Left ventricle myocardium superior (tissue), 1 donor: ENCODE measurements at places on chromosomes 11 and 22.

DNA sequence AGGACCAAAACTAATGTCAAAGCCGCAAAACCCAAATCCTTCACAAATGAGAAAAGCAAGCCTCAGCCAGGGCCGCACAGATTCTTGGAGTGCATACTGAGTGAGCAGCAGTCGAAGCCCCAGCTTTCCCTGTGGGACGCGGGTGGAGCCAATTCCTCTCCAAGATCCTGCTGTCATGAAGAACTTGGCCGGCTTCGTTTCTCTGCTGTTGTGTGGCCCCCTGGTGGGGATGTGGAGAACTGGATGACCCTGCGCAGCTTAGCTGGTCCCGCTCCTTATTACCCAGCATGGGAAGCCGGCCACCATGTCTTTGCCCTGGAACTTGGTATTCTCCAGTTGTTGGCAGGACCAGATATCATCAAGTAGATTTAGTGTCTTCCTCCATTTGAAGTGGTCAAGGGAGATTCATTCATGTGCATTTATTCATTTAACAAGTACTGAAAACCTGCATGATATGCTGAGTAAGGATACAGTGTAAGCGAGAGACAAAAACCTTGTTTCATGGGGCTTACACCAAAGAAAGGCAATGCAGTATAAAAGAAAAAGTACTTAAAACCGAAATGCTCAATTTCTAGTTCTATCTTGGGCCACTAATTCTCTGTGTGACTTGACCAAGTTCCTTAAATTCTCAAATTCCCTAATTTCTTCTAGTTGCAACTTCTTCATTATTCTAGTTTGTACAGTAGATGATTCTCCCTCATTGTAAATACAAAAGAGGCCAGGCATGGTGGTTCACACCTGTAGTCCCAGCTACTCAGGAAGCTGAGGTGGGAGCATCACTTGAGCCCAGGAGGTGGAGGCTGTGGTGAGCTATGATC is 56.7 kb upstream of the CRTAM start:
- DNase-seq, result peak; percentile 88

DNA sequence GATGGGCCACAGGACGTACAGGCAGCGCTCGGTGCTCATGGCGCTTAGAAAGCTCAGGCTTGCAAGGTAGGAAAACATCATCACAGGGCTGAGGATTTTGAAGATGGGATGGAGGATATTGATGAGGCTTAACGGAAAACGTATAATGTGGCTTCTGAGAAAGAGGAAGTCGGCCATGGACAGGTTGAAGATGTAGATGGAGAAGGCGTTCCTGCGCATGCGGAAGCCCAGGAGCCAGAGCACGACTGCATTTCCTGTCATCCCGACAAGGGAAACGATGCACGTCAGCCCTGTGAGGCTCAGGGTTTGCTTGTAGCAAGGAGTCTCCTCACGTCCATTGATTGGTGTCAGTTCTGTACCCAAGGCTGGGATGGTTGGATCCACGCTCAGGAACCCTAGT is 17.4 kb upstream of the MRGPRX1 start:
- DNase-seq, result no peak

DNA sequence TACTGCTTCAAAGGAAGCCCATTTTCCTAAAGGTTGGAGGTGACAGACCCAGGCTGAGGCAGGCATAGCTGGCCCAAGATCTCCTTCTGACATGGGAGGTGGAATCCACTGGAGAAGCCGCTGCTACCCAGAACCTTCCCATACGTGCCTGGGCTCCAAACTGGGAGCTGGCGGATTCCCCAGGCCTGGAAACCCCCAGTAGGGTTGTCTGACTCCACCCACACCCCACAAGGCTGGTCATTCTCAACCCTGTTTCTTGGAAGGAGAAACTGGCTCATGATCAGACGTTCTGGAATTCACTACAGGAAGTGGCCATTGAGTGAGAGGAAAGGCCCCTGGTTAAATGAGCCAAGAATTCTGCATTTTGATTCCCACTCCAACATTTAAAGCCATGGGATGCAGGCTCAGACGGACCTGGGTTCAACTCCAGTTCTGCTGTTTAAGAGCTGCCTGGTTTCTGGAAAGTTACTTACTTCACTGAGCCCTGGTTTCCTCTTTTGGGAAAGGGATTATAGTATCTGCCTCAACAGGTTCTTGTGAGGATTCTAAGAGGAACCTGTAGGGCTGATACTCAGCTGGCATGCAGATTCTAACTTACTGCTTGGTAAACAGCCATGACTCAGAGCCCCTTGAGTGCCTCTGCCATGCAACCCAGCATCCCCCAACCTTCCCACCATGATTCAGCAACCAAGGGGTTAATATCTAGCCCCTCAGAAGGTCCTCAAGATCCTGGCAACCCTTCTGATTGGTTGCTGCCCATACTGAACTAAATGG is 19.4 kb upstream of the TSKU start:
- DNase-seq, result peak; percentile 56

GRCh38 chr11:65623852-65624616 is 8.5 kb downstream of the PCNX3 start:
- peak; percentile 20 for DNase-seq

DNA sequence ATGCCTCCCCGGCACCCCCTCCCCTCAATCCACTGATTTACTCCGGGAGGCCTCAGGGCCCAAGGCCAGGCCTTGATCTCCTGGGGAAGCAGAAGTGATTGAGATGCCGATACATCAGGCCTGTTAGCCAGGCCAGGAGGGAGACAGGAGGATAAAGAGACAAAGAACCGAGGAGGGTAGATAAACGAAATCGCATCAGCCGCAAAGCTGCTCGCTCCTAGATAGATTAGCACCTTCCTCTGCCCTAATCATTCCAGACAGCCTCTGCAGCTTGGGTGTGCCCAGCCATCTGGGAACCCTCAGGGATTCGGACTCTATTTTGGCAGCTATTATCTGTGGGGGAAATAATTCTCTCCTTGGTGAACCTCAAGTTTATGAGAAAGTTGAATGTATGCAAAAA is 121.2 kb downstream of the ABTB2 start:
- DNase-seq, result no peak

DNA sequence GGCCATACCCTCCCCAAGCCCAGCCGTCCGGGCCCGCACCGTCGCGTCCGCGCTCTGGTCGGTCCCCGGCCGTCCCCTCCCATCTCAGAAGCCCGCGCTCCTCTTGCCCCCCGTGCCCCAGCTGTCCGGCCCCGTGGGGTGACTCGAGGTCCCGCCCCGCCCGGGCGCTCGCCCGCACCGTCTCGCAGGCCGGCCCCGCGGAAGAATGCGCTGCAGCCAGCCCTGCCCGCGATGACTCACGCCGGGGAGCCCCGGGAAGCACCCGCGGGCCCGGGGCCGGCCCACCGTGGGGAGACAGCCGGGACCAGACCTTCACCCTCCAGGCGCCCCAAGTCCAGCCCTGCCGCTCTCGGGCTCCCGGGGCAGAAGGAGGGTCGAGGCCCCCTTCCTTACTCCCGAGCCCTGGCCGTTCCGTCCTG is 320 bp upstream of the PHLDA2 start:
- DNase-seq, result peak; percentile 66

DNA sequence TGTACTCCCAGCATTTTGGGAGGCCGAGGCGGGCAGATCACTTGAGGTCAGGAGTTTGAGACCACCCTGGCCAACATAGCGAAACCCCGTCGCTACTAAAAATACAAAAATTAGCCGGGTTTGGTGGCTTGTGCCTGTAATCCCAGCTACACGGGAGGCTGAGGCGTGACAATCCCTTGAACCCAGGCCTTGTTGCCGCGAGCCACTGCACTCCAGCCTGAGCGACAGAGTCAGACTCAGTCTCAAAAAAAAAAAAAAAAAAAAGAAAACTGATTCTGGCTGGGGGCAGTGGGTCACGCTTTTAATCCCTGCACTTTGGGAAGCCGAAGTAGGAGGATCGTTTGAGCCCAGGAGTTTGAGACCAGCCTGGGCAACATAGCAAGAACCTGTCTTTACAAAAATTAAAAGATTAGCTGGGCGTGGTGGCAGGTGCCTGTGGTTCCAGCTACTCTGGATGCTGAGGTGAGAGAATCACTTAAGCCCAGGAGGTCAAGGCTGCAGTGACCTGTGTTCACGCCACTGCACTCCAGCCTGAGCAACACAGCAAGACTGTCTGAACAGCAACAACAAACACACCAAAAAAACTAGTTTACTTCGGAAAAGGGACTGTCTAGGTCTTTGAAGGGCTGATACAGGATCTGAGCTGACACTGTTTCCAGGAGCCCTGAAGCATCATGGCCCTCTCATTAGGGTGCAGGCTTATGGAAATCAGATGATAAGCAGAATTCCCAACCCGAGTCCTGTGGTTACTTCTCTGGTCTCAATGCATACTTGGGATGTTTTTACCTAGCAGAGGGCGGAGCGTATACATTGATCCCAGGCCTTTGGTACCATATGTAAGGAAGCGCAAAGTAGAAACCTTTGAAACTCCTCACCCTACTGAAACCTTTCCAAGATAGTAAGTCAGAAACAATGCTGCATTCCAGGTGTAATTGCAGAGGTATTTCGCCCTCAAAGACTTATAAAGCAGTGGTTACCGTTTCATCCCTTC is 1.8 kb upstream of the CHKB start:
- DNase-seq, result peak; percentile 12

- no peak for DNase-seq
These were observed 906.9 kb upstream of the RAG2 start for GRCh38 chr11:37504921-37505320.

DNA sequence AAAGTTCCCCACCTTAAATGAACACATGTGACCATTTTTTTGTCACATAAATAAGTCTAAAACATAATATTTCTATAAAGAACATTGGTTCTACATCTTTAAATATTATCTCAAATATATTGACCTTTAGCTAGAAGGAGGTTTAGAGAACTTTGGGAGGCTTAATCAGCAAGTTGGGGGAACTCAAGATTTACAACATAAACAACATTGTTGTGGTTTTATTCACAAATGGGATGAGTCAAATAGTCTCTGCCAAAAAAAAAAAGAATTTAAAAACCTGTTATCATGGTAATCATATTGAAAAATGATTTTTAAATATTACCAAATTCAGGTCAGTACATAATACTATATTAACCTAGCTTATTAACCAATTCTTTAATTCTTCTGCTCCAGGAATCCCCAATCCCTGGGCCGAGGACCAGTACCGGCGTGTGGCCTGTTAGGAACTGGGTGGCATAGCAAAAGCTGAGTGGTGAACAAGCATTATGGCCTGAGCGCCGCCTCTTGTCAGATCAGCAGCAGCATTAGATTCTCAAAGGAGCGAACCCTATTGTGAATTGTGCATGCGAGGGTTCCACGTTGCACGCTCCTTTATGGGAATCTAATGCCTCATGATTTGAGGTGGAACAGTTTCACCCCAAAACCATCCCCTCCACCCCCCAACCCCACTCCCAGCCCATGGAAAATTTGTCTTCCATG is 98.2 kb downstream of the RDX start:
- DNase-seq, result no peak

DNA sequence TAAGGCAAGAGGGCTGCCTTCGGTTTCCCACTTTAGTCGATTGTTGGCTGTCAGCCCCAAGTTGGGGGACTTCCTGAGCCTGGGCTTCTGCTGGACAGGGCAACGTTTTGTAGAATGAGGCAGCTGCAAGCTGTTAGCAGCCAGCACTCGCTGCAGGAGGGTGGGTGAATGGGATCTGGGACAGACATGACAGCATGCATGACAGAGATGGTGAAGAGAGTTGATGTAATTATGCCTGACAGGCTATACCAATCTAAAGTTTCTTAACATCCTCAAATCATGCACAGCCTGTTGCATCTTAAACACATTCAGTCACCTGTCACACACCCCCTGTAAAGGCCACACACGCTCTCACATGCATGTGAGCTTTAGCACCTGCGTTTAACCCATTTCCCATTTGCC is 49.2 kb downstream of the CWC15 start:
- no peak for DNase-seq

DNA sequence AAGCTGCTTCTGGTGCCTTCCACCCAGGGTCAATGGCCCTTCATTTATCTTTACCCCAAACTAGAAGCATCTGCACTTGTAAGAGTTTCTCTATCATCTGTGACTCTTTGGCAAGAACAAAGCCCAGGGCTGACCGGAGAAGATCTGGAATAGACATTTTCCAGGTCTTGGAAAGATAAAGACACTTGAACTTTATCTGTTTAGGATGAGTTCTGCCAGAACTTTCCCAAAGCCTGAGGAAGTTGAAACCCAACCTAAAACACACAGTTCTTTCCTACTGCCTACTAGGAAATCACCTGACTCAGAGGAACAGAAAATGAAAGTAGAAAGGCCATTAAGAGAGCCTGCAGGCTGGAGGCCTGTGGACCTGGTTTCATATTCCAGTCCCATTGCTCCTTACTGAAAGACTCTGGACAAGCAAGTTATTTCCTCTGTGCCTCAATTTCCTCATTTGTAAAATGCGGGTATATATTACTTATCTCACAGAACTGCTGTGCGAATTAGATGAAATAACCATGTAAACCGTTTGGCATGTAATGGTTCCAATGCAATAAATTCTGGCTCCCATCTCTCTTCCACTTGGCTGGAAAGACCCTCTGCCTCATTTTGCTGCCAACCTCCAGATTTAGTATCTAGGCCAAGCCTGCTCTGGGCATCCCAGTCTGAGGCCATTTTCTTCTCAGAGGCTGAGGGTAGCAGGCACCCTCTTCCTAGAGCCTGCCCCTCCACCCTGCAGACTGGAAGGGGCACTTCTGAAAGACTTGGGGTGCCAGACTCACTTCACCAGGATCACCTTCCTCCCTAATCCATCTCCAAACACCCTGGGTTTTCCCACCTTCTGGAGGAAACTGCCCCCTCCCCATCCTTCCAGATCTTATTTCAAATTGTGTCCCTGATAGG is 1.2 kb downstream of the UBE2L6 start:
- DNase-seq, result no peak

DNA sequence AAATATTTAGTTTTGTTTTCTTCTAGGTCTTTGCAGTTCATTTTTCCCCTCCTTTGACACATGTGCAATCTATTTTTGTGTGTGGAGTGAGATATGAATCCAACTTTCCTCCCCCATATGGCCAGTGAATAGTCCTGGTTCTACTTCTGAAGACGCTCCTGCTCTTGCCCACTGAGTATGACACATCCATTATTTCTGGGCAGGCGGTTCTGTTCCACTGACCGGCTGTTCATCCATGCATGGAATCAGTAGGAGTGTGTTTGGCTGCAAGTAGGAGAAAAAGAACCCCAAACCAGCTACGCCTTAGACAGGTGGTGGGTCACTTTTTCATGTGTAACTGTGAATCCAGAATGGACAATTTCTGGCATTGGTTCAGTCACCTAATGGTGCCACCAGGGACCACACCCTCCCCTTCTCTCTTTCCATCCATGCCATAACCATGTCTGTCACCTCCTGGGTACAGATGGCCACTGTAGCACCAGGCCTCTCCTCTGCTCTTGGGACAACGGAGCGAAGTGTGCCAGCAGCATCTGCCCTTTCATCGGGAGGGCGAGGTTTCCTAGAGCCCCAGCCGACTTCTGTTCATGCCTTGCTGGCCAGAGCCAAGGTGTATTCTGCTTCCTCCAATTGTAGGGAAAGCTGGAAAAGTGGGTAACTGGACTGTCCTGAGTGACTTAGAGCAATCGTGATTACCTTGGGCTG is 67.4 kb upstream of the SLC22A12 start:
- DNase-seq, result no peak
